ENCODE measurements at places on chromosomes 13 and 19. TPM values are rescaled to one million over a fixed set of nuclear protein-coding genes. Genes with fewer than 3 reads are reported as not detected.

Gene SMIM44
- total RNA-seq: not detected

Gene GGN
- 0.18 TPM for total RNA-seq

Gene TEKTIP1
- 9.3 TPM for total RNA-seq

GRCh38 chr19:49555600-49556411 lies 24.6 kb downstream of the NOSIP start:
- DNase-seq: peak; percentile 82

- DNase-seq: no peak
Observed at GRCh38 chr19:53909471-53910169, 542 bp downstream of the CACNG7 start.

GRCh38 chr13:46726347-46726746 lies 70.6 kb downstream of the ESD start:
- no peak for DNase-seq

DNA sequence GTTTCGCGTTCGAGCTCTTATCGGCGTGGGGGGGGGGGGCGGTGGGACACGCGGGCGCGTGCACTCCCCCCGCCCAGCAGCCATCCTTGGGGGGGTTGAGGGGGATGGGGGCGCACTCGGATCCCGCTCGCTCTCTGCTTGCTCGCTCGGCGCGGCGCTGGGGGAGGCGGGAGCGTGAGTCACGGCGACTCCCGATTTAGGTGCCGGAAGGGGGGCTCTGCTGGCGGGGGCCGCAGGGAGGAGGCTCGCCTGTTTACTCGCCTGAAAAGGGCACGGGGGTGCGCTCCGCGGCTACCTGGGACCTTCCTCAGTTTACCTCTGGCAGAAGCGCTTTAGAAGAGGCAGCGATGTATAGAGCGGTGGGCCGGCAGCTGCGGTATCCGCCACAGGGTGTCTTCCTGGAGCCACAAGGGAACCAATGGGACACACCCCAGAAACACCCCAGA lies 1.1 kb upstream of the PDE4A start:
- DNase-seq: no peak

GRCh38 chr13:100502446-100502845 lies 86.1 kb downstream of the GGACT start:
- DNase-seq: no peak

GRCh38 chr13:112182846-112183531 lies 116.0 kb downstream of the SOX1 start:
- no peak for DNase-seq
